Aorta (tissue), 5 donors: ENCODE measurements at places on chromosomes 7 and 10. TPM values are rescaled to one million over a fixed set of nuclear protein-coding genes. Genes with fewer than 3 reads are reported as not detected.
A peak's percentile ranks its signal among the peaks of the same experiment; 100 is the strongest.

DNA sequence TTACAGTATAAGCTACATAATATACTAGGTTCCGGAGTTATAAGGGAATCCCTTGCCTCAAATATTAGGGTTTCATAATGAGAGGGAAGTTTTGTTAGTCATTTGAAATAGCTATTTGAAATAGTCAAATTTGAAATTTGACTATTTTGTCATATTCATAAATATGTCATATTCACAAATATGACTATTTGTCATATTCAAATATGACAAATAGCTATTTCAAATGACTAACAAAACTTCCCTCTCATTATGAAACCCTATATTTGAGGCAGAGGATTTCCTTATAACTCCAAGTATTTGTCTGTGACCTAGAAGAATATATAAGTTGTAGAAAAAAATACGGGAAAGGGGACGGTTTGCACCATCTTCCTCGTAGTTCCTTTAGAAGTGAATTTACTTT lies 76.6 kb downstream of the HDAC9 start:
- H3K27me3 ChIP-seq = no peaks in the 10 kb centered on the region
- H3K36me3 ChIP-seq = no peaks in the 10 kb centered on the region
- H3K4me3 ChIP-seq = no peak overlapping the region
- H3K4me1 ChIP-seq = peaks cover 2% of the 10 kb centered on the region

- H3K36me3 ChIP-seq = no peaks in the 10 kb centered on the region
- H3K27me3 ChIP-seq = no peaks in the 10 kb centered on the region
- DNase-seq = no peak
Measured at GRCh38 chr10:91551856-91552255, 81.0 kb downstream of the PPP1R3C start.

DNA sequence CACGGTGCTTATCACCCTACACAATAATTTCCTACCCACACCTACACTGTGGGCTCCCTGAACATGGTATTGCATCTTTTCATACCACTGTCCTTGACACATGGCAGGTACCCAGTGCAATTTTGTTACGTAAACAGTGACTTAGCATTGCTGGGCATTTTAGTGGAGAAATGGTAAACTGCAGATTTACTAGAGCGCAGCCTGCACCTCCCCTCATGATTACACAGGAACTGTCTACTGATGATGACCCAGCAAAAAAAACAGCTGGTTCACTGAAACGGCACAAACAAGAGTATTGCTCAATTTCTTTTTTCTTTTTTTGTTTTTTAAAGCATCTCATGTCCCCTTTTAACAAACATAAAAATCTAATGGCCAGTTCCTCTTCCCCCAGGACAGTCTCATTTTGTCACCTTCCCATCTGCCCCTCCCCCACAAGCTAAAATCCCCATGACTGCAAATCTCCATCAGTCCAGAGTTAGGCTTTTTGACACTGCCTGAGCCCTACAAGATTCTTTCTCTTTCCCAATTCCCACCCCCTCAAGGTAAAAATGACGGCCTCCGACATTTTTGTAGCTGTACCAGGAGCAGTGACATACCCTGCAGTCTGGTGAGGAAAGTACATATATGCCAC lies 2.8 kb downstream of the ZNF746 start:
- H3K27ac ChIP-seq = no peak overlapping the region
- DNase-seq = peak; percentile 49
- no peak overlapping the region for H3K4me3 ChIP-seq
- H3K36me3 ChIP-seq = peaks cover 9% of the 10 kb centered on the region
- H3K27me3 ChIP-seq = no peaks in the 10 kb centered on the region
- H3K4me1 ChIP-seq = no peaks in the 10 kb centered on the region

DNA sequence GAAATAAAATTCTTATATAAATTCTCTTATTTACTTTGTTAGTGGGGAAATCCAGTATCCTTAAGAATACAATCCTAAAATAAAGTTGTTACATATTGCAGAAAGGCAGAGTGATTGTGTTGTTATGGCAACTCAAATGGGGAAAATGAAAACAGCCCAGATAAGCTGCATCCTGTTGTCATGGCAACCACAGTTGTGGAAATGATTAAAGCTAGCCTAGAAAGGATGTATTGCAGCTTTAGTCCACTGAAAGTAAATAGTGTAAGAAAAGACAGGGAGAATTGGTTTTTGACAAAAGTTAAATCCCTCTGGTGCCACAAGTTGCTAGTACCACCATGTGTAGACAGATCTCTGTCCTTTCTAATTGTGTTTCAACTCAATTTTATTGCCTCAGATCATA lies 43.2 kb downstream of the BTRC start:
- no peak overlapping the region for H3K27ac ChIP-seq
- H3K36me3 ChIP-seq = no peaks in the 10 kb centered on the region
- no peak for DNase-seq
- no peak overlapping the region for H3K4me3 ChIP-seq
- H3K27me3 ChIP-seq = no peaks in the 10 kb centered on the region

Gene FGF8
- polyA plus RNA-seq = not detected

Gene TMED4
- 77.0 TPM for polyA plus RNA-seq

Gene MICALL2
- polyA plus RNA-seq = 346 TPM

Gene IRF5
- 7.8 TPM for polyA plus RNA-seq

Gene EPO
- polyA plus RNA-seq = 0.26 TPM
